ENCODE measurements at places on chromosomes 2 and 18.
A peak's percentile ranks its signal among the peaks of the same experiment; 100 is the strongest.

- DNase-seq: no peak
These were observed 14.9 kb downstream of the ITGA6 start for GRCh38 chr2:172442072-172442895.

DNA sequence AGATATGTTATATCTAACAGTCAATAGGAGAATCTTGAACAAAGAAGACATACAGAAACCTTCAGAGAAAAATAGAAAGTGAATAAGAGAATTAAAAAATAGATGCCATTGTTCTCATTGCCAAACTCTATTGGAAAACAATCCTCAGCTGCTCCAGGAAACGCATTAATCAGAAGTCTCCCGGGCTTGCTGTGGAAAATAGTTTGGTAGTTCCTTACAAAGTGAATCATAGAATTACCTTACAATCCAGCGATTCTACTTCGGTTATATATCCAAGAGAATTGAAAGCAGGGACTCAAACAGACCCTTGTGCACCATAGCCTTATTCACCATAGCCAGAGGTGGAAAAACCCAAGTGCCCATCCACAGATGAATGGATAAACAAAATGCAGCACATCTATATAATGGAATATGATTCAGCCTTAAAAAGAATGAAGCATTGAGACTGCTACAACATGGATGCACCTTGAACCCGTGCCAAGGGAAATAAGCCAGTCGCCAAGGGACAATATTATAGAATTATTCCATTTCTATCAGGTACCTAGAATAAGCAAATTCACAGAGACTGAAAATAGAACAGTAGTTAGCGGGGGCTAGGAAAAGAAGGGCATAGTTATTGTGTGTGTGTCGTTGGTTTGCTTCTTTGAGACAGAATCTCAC, 21.9 kb upstream of the CHRNA1 start:
- DNase-seq: no peak

- no peak for DNase-seq
These were observed 118.1 kb upstream of the FN1 start for GRCh38 chr2:215553946-215554345.

GRCh38 chr2:190352668-190353536, 9.5 kb downstream of the INPP1 start:
- peak; percentile 83 for DNase-seq

DNA sequence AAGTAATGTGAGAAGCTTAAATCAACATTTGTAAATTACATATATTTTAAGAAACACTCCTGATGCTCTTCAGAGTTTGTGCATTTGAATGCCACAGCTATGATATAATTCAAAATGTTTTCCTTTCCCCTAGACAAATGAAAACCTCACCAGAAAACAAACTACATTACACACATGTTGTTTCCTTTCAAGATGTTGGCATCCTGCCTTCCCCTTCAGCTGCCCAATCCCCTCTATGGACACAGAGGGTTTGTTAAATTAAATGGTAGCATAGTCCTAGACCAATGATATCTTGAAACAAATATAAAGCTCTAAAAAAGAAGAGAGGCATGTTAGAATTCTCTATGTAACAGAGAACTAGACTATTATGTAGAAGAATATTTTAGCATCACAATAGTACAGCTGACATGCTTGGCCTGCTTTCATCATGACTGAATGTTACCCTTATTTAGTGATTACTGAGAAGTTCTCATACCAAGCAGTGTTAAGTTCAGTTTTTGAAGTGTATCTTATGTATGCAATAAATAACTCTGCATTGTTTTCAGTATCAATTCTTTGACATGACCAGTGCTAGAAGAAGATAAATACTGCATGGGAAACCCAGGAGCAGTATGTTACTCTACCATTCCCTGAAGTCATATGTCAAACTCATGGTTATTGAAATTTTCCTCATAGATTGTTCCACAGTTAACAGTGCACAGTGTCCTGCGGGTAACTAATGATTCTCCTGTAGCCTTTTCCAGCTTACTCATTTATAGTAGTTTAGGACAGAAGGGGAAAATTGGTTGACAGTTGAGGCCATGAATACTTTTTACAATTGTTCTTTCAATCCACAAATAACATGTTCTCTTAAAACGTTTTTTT, 316.3 kb upstream of the KCNJ3 start:
- no peak for DNase-seq

DNA sequence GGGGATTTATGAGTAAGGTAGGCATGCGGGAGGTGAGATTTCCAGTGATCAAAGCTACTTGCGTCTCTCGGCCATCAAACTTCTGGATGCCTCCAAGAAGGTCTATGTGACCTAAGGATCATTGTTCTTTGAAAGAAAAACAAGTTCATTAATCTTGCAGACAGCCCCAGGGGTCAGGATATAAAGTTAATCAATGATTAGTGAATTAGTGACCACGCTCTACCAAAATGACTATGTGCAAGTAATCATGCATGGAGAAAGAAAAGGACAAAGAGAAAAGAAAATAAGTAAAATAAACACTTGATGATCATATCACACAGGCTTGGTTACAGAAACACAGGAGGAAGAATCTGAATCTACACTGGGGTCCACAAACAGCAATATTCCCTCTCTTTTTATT, 42.5 kb upstream of the BCL11A start:
- no peak for DNase-seq

GRCh38 chr18:38563396-38563980, 997.9 kb upstream of the CELF4 start:
- no peak for DNase-seq

- no peak for DNase-seq
These were observed 3.8 kb downstream of the NT5C1B start for GRCh38 chr2:18585526-18585925.

GRCh38 chr2:120385355-120386127, 39.6 kb downstream of the INHBB start:
- DNase-seq: no peak

DNA sequence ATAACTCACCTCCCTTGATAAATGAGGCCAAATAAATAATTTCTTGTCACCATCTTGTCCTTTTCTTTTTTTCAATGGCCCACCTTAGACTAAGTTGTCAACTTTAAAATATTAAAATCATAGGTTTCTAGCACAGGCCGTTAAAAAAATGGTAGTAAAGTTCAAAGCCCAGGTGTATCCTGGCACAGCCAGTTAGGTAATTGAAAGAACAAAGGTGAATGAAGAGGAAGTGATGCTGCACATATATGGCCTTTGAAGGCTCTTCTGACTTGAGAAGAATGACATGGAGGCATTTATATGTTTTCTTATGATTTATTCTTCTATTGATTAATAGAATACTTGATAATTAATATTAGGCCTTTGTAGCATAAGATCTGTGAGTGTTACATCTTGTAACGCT, 208.7 kb downstream of the PTPRM start:
- DNase-seq: no peak

- DNase-seq: no peak
These were observed 16.0 kb downstream of the VPS54 start for GRCh38 chr2:64003239-64003638.

DNA sequence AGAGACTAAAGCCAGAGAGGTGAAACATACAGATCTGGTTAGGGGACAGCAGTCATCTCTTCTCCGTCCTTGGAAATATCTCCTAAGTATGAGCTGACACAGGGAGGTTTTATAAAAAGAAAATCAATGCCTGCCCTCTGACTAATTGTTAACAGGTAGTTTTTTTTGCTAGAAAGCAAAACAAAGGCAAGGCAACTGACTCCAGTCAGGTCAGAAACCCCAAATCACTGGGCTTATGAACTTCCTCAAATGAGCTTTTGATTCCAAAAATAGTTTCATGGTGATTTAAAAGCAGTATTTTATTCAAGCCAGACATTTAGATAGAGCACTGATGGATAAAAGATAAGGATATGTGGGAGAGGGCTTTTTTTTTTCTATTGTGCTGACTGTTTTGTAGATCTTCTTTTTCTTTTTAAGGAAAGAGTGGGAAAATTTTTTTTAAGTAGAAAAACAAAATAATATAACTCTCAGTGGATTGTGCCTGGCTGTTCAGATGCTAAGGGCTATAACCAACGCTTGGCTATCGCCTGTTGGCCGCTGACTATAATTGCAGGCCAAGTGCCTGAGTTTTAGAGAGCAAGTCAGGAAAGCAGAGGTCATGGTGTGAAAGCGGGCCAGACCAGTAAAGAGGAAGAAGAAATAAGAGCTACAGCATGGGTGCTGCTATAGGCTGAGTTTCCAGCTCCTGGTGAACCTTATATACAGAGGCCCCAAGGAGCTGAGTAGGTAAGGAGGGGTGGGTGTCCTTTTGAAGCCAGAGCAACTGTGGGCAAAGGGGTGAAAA, 44.9 kb downstream of the MRPL35 start:
- no peak for DNase-seq

DNA sequence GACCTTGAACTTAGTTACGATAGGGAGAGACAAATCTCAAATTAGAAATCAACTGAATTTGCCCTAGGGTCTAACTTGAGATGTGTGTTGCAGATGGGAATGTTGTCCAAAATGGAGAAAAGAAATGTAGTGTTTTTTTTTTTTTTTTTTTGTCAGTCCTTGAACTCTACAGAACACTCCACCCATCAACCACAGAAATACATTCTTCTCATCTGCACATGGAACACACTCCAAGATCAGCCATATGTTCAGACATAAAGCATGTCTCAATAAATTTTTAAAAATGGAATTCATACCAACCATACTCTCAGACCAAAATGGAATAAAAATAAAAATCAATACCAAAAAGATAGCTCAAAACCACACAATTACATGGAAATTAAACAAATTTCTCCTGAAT, 526.5 kb downstream of the FBXO15 start:
- no peak for DNase-seq

- no peak for DNase-seq
These were observed 8.6 kb downstream of the EPAS1 start for GRCh38 chr2:46305767-46306166.

- DNase-seq: no peak
These were observed 223.7 kb downstream of the SLC4A3 start for GRCh38 chr2:219851169-219851568.

DNA sequence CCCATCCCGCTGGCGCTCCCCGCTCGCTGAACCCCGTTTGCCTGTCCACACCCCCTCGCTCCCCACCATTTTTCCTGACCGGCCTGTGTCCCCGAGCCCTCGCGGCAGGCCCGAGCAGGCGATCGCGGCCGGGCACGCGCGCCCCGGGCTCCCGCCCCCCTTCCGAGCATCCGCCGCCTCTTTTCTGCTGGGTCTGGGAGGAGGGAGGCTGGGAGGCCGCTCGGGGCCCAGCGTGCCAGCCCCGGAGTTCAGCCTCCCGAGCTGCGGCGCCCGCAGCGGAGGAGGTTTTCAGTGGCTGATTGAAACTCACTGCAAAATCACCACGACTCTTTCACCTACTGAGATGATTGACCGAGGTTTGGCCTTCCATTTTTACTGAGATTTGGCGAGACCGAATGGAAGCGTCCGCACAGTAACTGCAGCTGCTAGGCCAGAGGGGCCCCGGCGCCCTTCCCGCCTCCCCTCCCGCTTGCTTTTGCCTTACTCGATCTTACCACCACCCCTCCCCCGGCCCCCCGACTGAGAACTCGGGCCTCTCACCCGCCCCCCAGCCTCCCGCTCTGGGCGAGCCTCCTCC, 4.8 kb downstream of the SOX11 start:
- peak; percentile 62 for DNase-seq

DNA sequence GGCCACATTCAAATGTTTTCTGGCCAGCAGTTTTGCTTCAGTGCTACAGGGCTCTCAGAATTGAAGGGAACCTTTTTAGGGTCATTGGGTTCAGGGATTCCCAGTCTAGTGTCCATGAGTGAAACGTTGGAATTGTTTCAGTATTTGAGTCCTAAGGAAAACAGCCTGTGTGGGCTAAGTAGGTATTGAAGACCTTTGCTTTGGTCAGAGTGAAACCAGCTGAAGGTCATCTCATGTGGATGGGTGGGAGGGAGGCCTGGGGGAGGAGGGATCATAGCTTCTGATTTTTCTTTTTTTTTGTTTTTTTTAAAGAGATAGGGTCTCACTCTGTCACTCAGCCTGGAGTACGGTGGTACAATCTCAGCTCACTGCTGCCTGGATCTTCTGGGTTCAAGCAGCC, 20.2 kb downstream of the B3GNT2 start:
- DNase-seq: no peak

- DNase-seq: no peak
These were observed 57.8 kb downstream of the TGOLN2 start for GRCh38 chr2:85269959-85270358.

GRCh38 chr2:55482186-55482884, 37.2 kb upstream of the CFAP36 start:
- peak; percentile 47 for DNase-seq

GRCh38 chr2:190759749-190760213, 110.9 kb downstream of the NAB1 start:
- no peak for DNase-seq

DNA sequence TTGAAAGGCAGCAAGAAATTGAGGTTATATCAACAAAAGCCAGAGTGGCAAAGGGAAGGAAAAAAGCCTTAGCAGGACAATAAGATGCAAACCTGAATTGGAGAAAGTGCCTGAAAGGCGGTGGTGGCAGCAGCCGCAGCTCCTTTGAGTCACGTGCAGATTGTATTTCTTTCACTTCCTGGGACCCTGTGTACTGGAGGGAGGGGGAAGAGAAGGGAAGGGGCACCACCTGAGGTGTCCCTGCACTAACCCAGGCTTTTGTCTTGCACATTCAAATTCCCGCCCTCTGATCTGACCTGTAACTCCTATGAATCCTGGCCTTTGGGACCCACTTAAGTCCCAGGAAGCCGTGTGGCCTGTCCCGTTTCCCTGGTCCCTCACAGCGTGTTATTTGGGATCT, 326.1 kb upstream of the SKOR2 start:
- no peak for DNase-seq

DNA sequence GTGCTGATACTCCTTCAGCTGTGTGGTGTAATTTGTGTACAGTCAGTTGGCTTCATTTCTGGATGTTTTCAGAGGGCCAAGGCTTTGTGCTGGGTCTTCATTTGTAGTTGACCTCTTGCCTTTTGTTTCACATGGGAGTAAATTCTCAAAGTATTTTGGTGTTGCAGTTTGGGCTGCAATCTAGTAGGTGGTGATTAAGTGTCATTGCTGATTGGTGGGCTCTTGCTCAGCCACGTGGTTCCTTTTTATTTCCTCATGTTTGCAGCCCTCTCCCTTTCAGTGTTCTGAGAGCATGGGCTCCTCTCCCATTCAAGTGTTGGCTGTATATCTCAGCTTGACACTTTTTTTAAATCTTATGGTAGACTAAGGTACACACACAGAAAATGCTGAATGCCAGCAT, 96.8 kb downstream of the SNTG2 start:
- DNase-seq: no peak

GRCh38 chr2:46096260-46096659, 200.9 kb upstream of the EPAS1 start:
- DNase-seq: no peak

GRCh38 chr2:107621186-107622165, 205.2 kb upstream of the RGPD4 start:
- DNase-seq: no peak

DNA sequence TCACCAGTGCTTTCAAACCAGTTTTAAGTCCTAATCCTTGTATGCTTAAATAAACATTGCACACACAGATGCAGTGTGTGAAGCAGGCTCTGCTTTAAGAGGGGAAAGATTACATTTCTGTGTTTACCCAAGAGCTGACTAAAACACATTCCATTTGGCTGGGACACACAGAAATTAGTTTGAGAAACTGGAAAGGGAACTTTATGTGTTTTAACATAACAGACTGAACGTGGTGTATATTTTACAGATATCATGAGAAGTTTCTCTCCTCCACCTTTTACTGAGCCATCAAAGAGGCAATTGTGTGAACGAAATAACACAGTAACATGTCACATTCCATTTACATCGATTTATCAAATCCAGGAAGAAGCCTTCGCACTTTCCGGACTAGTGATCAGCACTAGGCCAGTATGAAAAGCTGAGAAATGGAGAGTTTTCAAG, 121.8 kb downstream of the MAIP1 start:
- DNase-seq: no peak
